NCI-H774 (cell line): ENCODE measurements at places on chromosomes 1 and 21.
A peak's percentile ranks its signal among the peaks of the same experiment; 100 is the strongest.

DNA sequence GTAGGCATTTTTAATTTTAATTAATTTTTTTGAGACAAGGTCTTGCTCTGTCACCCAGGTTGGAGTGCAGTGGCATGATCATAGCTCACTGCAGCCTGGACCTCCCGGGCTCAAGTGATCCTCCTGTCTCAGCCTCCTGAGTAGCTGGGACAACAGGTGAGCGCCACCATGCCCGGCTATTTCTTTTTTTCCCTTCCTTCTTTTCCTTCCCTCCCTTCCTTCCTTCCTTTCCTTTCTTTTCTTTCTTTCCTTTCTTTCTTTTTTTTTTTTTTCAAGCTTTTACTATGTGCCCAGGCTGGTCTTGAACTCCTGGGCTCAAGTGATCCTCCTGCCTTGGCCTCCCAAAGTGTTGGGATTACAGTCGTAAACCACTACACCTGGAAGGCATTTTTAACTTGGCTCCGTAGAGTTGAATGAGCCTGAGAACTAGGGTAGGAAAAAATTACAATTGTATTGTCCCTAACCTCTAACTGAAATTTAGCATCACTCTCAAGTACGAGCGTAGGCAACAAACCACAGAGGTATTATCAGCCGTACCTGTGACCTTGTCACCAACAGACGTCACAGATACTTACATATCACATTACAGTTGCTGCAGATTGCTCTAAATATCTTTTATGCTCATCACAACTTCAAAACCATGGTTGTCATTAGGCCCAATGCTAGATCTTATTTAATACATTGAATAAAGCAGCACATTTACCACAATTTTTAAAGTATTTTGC is 8.0 kb downstream of the RUNX3 start:
- DNase-seq, result no peak

- no peak for DNase-seq
Observed at GRCh38 chr21:40765811-40766210, 81.1 kb downstream of the DSCAM start.

- DNase-seq, result no peak
Observed at GRCh38 chr1:6592441-6592840, 10.2 kb downstream of the KLHL21 start.

DNA sequence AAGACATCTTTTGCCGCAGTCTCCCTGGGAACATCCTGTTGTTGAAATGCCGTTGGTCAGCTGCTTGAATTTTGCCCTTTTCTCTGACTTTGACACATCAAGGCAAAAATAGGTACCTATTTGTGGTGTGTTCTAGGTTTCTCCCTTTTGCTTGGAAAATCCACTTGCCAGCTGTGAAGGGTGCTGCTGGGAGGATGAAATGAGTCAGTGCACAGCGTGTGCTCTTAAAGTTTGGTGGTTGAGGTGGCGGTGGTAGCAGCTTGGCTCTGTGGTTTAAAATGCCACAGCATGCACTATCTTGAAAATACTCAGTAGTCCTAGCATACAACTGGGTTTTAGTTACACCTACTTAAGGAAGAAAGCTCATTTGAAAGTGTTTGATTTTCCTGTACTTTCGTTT is 183.8 kb downstream of the DHRS3 start:
- no peak for DNase-seq

DNA sequence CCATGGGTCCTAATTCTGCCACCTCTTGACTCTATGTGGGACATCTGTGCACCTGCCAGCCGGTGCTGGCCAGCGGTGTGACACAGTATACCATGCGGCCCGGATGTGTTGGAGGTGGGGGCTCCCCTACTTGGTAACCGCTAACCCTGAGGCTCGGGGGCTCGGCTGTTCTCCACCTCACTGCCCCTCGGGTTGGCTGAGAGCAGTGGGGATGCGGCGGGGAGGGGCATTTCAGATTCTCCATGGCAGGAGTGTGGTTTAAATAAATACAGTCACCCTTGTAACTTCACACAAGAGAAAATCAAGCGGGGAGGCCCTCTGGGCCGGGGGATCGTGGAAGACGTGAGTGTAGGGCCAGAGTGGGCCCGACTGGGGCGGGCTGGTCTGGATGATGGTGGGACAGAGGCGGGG is 11.0 kb downstream of the KRTAP10-1 start:
- no peak for DNase-seq

DNA sequence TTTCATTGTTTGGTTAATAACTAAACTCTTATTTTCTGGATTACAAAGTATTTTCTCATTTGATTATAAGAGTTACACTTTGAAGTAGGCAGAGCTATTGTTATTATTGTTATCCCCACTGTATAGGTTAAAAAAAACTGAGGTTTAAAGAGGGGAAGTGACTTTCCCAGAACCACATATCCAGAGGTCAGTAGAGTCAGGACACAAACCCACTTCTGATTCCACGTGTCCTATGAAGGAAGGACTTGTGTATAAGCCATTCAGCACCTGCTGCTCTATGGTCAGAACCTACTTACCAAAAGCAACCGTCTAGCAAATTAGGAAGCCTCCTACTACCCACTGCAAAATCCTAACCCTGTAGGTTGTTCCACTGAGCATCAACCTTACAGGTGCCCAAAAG is 291.3 kb downstream of the TM2D1 start:
- no peak for DNase-seq

DNA sequence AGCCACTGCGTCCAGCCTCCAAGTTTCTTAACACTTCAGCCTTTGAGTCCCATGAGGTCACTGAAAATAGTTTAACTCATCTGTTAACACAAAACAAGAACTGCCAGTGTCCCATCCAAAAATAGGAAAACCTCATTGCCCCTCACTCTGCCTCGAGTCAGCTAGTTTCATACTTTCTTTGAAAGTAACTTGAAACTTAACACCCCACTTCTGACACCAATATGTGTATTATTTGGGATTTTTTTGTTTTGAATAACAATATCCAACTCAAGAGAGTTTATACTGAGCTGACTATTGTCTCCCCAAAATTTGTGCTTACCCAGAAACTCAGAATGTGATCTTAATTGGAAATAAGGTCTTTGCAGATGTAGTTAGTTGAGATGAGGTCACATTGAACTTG is 16.9 kb upstream of the PIK3CD start:
- no peak for DNase-seq

DNA sequence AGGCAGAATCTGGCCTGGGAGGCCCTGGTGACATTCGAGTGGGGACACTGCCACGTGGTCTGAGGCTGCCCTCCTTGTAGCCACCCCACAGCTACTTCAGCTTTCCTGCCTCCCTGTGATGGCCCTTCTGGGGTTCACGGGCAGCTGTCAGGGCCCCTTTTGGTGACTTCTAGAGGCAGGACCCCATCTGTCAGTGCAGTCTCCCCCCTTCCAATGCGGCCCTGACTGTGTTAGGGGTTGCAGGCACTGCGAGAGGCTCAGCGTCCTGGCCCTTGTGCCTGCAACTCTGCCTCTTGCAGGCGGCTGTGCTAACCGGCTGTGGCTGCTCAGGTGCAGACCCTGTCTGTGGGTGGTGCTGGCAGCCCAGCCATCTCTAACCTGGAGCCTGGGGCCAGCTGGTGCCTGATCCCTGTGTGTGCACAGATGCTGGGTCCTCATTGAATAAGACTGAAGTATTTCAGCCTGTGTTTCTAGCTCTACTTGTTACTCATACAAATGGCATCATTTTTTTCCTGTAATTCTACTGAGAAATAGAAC is 62.2 kb downstream of the S100B start:
- DNase-seq, result no peak

GRCh38 chr1:30129001-30129408 is 594.4 kb downstream of the MATN1 start:
- DNase-seq, result no peak

DNA sequence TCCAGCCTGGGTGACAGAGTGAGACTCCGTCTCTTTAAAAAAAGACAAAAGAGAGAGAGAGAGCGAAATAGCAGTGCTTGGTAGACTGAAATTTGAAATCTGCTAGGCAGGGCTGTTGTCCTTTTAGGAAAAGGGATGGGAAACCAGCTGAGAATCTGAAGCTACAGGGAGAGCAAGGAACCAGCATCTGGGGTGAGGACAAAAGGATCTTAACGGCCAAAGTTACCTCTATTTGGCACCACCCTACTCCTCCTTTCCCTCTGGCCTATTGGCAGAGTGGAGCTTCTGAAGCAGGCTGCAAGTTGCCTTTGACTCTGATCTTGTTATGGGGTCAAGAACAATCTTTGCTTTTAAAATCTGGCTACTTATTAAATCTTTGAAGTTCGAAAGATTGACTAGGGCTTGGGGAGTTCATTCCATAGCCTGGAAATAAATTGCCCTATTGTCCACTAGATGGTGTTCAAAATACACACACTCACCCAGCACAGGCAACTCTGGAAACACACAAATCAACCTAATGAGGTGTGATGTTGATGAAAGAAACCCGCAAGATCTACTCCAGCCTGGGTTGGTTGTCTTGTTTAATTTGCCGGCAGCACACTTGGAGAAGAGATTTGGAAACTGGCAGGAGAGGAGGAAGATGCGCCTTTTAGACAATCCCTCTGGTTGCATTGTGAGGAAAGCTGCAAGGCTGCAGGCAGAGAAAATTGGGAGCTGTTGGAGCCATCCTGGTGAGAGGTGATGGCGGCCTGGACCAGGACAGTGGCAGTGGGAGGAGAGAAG is 16.5 kb upstream of the PARP1 start:
- peak; percentile 71 for DNase-seq
